Fibroblast of mammary gland (primary cell): ENCODE measurements at places on chromosomes 3 and 15.

GRCh38 chr3:48962939-48963338, 27.1 kb upstream of the P4HTM start:
- no peak for DNase-seq

DNA sequence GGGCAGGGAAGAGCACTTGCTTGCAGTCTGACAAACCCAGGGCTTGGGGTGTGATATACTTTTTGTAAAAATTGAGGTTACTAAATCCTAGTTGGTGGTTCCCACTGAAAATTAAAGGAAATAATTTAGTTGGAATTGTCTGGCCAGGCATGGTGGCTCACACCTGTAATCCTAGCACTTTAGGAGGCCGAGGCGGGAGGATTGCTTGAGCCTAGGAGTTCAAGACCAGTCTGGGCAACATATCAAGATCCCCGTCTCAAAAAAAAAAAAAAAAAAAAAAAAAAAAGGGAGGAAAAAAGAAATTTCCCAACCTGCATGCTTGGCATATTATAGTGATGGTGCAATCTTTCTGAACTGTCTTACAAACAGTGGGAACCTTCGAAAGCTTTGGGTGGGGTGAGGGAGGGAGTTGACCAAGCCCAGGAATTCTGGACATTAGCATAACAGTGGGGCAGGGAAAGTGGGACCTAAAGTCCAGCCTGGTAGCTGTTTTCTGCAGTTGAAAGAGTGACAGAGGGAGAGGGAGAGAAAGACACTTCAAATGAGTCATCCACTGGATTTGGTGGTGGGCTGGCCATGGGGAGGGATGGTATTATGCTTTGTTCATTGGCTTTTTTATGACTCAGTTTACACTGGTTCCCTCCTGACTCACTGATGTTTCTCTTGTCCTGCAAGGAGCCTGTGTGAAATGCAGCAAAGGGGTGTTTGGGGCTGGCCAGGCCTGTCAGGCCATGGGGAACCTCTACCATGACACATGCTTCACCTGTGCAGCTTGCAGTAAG, 41.1 kb downstream of the LIMD1 start:
- DNase-seq = peak; percentile 76

DNA sequence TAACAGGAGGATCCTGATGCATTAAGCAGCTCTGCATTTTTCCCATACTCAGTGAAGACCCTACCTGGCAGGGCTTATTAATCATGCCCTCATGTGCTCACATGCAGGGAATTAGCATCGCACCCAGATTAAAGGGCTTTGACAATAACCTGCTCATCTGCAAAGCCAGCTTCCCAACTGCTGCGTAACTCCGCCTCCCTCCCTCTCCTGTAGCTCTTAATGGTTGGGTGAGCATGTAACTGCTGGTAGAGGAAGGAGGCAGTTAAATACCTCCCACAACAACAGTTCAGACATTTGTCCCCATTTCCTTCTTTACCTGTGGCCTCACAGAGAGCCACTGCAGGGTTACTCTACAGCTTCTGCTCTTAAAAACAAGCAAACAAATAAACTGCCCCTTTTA, 203.6 kb upstream of the WNT5A start:
- DNase-seq = no peak

GRCh38 chr3:122929188-122930062, 98.1 kb downstream of the SEMA5B start:
- no peak for DNase-seq

DNA sequence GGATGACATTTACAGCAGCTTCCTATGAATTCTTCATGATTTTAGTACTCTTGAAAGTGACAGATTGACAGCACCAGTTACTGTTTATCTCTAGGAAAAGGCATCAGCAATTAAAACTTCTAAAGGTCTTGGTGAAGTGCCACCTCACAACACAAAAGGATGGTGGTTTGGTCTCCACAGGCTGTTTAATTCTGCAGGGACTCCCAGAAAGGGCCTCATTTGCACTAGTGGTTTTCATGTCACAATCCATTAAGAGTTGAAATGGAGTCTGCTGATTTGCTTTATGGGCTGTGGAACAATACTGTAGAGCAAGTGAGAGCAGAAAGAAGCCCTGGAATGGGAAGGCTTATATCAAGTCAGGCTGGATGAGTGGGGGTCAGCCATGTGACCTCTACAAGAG, 225.3 kb upstream of the KCNMB2 start:
- DNase-seq = no peak
